ENCODE measurements at places on chromosomes 5 and 9.

GRCh38 chr9:120177121-120177520, 402.8 kb downstream of the CDK5RAP2 start:
- no peak for DNase-seq

- no peak for DNase-seq
These were observed 267.5 kb upstream of the GRIA1 start for GRCh38 chr5:153222936-153223335.

DNA sequence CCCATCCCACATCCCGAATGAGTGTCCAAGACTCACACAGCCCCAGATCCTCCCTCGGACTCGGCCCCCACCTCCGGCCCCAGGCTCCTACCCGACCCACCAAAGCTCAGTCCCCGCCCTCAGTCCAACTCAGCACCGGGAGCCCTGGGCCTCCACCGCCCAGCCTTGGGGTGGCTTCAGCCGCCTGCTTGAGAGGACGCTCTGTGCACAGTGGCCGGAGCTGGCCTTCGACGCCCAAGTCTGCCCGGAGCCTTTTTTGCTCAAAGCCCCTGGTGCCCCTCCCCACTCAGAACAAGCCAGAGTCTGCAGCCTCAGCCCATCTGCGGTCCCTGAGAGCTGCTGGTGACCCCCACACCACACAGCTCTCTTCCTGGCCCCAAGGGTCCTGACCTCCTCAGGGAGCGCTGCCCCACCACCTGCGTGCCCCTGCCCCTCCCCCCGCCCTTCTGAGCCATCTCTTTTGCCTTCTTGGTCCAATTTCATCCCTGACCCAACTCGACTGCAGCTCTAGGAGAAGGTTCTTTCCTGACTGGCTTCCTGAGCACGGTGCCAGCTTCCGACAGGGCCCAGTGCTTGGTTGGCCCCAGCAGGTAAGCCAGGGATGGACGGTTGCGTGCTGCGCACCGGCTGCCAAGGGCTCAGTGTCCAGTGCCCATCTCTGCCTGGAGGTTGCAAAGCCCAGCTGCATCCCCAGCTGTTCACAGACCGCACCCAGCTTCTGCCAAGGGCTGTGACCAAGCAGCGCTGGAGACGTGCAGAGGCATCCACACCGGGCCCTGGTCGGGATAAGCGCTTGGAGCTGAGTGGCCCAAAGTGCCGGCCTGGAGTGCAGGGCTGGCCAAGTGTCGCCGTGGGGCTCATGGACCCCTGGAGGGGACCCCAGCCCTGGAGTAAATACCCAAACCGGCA, 27.7 kb upstream of the NSMF start:
- DNase-seq: no peak

- no peak for DNase-seq
These were observed 68.5 kb downstream of the MRPL36 start for GRCh38 chr5:1731091-1731639.

GRCh38 chr5:169157064-169157463, 143.9 kb downstream of the SLIT3 start:
- DNase-seq: peak; percentile 63

GRCh38 chr9:7976856-7977255, 177.3 kb upstream of the DMAC1 start:
- no peak for DNase-seq

DNA sequence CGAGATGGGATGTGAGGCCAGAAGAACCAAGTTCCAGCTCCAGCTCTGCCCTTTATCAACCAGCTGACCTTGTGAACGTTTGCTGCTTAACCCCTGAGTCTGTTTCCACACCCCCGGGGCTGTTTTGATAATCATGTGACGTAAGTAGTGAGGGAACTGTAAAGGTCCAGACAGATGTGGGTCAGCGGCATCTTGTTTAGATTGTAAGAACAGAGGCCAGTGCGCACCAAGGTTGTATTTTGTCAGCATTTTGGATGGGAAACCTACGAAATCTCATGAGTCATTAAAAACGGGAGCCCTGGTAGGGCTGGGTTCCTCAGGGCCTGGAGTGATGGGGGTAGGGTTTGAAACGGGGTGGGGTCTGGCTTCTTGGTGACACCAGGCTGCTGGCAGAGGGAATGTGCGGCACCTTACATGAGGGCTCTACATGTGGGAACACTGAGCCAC, 13.8 kb upstream of the COL15A1 start:
- DNase-seq: no peak

DNA sequence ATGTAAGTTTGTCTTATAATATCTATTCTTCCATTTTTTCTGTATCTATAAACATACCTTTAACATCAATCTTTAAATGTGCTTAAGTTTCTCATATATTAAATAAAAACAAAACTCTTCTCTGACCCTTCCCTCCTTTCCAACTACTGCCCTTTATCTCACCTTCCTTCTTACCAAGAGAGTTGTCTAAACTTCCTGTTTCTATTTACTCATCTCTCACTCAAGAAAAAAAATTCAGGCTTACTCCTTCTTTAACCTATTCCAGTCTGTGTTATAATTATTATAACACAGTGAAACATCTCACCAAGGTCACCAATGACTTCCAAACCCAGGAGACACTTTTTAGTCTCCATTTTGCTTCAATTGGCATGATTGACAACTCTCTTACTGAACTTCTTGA, 140.9 kb downstream of the CCDC171 start:
- no peak for DNase-seq

- DNase-seq: no peak
These were observed 118.5 kb downstream of the GPBP1 start for GRCh38 chr5:57292336-57292735.

- no peak for DNase-seq
These were observed 767.7 kb downstream of the DTWD2 start for GRCh38 chr5:118220556-118221195.

DNA sequence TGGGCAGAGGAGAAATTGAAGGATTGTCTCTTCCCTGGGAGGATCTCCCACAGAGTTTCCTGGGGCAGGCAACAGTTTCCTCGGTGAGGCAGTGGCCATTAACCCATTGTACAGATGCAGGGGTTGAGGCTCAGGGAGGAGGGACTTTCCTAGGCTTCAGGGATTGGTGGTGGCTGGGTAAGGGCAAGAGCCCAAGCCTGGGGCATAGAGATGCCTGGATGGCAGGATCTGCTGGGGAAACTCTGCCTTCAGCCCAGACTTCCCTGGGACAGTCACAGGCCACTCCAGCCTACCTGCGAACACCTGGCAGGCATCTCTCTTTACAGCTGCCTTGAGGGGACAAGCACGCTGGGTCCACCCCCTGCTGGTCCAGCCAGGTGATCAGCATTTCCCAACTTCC, 3.6 kb upstream of the CSF2 start:
- no peak for DNase-seq

- no peak for DNase-seq
These were observed 576.9 kb downstream of the BNC2 start for GRCh38 chr9:16293610-16294009.

GRCh38 chr5:133995341-133995740, 9.4 kb downstream of the VDAC1 start:
- DNase-seq: no peak

DNA sequence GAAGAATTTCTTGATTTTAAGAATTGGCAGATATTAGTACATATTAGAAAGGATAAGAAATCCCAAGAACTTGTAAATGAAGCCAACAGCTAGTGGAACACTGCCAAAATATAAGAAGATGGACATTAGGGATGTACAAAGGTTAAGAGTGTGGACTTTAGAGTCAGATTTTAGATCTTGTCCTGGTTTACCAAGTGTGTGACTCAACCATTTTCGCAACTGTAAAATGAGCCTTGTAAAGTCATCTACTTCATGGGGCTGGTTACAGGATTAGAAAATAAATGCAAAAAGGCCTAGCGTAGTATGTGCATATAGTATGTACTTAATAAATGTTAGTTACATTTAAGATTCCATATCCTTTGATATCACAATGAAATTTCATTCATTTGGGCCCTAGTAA, 260.0 kb downstream of the RAB3C start:
- no peak for DNase-seq

DNA sequence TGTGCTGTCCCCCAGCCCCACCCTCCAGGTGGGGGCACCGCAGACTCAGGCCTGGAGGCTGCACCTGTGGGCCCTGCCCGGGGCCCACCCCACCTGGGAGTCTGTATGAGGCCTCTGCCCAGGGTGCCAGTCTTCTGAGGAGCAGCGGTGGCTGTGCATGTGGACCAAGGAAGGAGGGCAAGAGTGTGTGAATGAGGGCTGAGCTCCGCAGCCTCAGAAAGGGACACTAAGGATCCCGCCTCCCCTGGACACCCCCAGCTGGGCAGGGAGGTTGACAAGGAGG, 19.1 kb downstream of the FGD3 start:
- no peak for DNase-seq

DNA sequence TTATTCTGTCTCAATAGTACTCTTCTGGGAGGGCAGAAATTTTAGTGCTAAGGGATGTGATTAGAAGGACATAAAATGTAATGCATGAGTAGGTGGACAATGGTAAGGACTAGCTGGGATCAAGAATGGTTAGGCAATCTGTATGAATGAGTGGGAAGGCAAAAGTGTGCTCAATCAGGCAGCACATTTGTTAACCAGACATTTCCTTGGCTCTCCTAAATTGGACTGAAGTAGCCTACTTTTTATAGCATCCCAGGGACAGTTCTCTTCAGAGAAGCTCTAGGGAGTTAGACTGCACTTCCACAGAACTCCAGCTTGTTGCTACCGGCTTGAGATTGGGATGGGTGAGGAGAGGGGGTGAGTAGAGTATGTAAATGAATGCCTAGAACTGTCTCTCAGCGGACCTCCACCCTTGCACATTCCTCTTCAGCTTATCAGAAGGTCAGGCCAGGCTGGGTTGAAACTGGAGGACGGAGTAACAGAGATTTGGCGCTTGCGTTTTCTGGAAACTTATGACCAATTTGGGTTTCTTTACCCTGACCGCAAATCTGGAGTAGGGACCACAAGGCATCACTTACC, 19.0 kb upstream of the ARL14EPL start:
- no peak for DNase-seq

- DNase-seq: no peak
These were observed 90.1 kb upstream of the SPOCK1 start for GRCh38 chr5:137589185-137589584.

- DNase-seq: no peak
These were observed 106.8 kb downstream of the FRMD3 start for GRCh38 chr9:83431101-83432060.

DNA sequence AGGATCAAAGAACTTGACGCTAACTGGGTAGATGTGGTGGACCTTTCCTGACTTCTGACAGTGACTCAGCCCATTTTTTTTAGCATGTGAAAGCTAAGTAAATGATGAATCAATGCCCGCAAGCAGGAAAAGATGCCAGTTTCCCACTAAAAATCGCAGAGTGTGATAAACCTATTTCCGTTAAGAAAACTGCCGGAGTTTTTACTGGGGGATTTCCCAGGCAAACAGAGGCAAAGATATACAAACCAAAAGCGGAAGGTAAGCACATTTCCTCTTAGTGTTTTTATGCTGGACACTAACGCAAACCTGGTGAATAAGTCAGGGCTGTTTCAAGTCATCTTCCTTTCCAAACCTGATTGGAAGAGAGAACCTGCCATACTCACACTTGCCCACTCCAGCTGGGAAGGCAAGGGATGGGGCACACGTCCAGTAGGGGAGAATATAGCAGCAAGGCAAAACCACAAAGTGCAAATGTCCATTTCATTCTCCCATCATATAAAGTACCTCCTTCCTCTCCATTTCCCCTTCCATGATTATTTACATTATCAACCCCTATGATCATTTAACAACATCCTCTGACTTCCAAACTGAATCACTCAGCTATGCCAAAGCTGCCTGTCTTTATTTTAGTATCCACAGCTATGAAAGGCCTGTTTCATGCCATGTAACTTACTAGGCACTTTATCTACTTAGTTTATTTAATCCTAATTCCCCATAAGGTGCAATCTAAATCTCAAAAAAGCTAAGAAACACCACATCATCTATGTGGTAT, 349.7 kb upstream of the RFX3 start:
- DNase-seq: peak; percentile 95

DNA sequence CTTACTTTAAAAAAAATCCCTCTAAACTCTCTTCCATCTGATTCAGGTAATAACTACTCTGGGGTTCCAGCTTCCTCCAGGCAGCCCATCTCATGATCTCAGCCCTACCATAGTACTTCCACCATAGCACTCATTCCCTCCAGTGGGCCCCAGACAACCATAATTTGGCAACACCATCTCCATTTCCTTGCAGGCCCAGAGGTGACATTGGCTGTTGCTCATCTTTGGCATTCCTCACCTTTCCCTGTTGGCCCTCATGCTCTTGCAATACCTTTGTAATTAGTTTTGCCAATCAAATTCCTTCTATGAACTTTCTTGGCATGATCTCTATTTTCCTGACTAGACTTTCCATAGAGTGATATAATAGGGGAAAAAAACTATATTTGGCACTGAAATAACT, 60.1 kb downstream of the TAF11L14 start:
- DNase-seq: no peak

DNA sequence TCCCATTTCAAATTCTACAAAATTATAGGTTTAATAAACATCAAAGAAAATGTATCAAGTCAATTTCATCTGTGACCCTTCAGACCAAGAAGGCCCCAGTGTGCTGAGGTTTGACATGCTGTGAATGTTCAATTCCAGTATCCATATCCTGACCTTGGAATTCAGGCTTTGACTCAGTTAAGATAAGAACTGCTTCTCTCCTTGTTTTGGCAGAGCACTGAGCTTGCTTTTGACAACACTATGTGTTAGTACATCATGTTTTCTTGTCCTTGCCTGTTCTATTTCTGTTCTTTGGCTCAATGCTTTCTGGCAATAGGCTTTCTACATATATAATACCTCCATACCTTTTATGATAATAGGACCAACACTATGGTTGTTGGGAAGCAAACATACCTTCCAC, 105.6 kb downstream of the PLCXD3 start:
- DNase-seq: peak; percentile 45

DNA sequence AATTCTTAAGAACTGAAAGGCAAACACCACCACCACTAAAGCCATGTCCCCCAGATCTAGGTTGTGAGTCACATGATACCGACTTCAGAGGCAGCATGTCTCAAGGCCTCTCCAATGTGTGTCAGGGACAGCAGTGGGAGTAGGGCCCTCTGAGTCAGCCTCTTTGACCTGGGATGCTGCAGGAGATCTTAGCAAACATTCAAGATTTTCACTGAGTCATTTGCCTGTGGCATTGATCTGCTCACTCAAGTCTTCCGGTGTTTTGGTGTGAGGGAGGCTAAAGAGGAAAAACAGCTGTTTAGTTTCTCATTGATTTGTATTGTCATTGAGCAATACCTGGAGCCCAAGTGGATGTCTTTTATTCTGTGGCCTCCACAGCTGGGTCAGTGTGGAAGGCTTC, 36.1 kb downstream of the TMC1 start:
- peak; percentile 86 for DNase-seq

DNA sequence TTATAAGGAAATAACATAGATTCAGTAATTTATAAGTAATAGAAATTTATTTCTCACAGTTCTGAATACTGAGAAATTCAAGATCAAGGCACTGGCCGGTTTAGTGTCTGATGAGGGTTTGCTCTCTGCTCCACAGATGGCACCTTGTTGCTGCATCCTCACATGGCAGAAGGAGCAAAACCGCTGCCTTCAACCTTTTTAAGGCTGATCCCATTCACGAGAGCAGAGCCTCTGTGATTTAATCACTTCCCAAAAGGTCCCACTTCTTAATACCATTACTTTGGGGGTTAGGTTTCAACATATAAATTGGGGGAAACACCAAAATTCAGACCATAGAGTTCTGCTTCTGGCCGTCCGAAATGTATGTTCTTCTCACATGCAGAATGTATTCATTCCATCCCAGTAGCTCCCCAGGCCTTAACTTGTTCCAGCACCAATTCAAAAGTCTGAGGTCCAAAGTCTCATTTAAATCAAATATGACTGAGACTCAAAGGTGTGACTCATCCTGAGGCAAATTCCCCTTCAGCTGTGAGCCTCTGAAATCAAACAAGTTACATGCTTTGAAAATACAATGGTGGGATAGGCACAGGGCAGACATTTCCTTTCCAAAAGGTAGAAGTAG, 30.6 kb downstream of the BAAT start:
- peak; percentile 26 for DNase-seq
